ENCODE measurements at places on chromosomes 7 and 10. TPM values are rescaled to one million over a fixed set of nuclear protein-coding genes. Genes with fewer than 3 reads are reported as not detected.

GRCh38 chr7:148847815-148848734 lies 36.0 kb downstream of the EZH2 start:
- DNase-seq: no peak

Gene SPDYE18
- not detected for polyA plus RNA-seq

DNA sequence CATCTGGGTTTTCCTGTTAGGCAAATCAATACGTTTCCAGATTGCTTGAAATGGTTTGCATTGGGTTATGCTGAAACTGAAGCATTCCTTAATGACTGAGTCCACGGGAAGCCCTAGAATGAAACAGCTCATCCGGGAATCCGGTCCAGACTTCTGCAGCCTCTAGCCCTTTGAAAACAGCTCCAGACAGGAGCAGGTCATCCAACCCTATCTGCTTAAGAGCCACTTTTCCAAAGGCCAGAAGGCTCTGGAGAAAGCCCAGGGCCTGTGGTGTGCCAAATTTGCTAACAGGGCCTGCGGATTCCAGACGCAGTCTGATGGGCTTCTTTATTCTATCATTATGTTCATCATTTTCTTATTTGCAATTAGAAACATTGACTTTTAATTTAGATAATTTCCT lies 265.4 kb downstream of the SKIDA1 start:
- no peak for DNase-seq

Gene GNAI1
- 46.3 TPM for polyA plus RNA-seq

Gene CALN1
- not detected for polyA plus RNA-seq

DNA sequence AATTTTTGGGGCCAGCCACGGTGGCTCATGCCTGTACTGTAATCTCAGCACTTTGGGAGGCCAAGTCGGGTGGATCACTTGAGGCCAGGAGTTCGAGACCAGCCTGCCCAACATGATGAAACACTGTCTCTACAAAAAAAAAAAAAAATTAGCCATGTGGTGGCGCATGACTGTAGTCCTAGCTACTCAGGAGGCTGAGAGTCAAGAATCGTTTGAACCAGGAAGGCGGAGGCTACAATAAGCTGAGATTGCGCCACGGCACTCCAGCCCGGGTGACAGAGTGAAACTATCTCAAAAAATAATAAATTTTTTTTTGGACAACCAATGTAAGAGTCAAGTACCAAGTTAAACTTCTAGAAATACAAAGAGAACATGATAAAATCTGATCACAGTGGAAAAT lies 164.6 kb downstream of the AVL9 start:
- no peak for DNase-seq

DNA sequence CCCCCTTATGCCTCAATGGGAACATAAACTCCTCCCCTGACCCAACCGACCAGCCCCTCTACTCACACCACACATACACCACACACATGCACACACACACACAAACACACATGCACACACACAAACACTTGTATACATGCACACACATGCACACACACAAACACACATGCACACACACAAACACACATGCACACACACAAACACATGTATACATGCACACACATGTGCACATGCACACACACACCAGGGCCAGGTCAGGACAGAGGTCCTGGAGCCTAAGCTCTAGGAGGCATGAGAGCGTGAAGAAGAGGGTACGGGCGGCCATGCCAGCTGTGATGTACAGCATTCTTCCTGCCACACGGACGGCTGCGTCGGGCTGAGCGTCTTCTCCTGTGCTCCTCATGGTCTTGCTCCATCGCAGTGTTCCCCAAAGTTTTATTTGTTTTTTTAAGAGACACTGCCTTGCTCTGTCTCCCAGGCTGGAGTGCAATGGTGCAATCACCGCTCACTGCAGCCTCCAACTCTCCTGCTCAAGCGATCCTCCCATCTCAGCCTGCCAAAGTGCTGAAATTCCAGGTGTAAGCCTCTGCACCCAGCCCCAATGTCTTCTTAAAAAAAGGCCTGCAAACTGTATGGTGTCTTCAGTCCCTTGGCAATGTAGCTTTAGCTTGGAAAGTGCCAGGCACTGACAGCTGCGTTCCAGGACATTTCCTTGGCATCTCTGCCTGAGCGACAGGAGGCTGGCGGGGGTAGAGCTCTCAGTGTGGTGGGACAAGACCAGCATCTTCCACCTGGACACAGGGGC lies 38.8 kb upstream of the INPP5A start:
- DNase-seq: no peak

DNA sequence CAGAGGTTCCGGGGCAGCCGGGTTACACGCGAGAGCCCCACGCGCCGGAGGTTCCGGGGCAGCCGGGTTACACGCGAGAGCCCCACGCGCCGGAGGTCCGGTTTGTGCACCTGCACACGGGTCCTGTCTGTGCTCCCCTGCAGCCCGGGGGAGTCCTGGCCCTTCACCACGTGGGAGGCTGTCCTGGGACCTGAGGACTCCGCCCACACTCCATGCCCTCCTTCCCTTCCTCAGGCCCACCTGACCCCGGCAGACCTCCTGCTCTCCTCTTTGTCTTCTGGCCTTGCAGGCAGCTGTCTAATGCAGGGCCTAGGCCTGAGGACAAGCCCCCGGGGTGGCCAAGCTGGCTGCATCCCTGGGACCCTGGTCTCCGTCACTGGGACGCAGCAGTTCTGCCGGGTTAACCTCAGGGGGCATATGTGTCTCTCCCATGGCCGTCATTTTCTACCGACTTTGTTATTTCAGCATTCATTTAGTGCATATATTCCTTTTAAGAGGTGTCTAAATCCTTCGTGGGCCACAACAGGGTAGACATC lies 374.6 kb downstream of the DNAJB6 start:
- no peak for DNase-seq

GRCh38 chr7:122674502-122674901 lies 24.4 kb downstream of the RNF133 start:
- DNase-seq: no peak

GRCh38 chr7:73343671-73344380 lies 15.9 kb downstream of the FKBP6 start:
- DNase-seq: no peak

Gene TRIM50
- not detected for polyA plus RNA-seq

DNA sequence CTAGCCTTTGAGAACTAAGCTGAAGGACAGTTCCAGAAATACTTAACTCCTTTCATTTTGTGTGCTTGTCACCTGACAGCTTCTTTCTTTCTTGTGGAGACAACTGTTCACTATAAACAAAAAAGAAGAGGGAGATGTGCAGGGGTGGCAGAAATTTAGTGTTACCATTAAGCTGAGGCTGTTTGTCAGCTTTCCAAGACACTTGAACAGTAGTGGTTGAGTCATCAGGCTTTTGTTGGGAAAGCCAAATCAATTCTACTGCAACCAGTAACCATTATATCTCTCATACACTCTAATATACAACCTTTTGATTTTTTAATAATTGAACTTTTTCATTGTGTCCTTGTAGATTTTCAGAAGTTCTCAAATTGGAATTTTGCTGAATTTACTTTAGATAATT lies 75.3 kb downstream of the POLL start:
- no peak for DNase-seq

Measured in A549 (cell line).